CD8-positive, alpha-beta T cell (primary cell): ENCODE measurements at places on chromosomes 6 and 20.
A peak's percentile ranks its signal among the peaks of the same experiment; 100 is the strongest.

GRCh38 chr20:3818155-3819151, 1.9 kb upstream of the AP5S1 start:
- DNase-seq = no peak

DNA sequence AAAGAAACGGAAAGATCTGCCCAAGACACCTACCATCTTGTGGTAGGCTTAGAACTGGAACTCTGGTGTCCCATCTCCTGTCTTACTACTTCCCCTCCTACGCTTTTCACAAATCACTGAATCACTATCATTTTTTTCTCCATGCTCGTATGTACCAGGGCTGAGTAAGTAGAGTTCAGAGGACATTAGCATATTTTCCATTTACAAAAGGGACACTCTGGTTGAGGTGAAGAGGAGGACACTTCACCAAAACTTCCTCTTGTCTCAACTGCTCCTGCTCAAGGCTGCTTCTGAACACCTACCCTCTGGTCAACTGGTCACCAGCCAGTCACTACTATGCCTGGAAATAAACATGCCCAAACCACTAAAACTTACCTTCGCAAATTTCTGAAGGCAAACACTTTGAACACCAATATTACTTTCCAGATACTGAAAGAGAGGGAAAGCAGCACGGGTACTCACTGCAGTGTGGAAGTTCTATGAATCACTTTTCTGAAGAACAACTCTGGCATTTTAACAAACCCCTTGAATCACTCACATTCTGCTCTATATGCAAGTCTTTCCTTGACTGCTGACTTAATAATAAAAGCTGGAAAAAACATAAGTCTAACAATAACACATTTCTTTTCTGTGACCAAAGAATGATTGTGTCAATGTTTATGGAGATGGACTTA, 123.3 kb downstream of the INSM1 start:
- DNase-seq = no peak

DNA sequence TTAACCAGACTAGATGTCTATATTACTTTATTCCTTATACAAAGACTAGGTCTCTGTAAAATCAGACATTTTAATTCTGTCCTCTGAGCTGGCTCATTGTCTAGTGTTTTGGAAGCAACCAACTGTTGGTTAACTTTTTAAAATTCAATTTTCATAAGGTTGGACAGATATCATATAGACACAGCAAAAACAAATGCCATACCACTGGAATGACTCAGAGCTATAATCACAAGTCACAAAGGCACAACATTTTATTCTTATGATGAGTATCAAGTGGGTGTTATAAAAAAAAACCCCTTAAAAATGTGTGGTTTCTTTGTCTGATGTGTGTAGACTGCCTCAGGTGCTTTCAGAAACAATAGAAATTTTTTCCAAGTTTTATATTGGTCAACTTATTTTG, 296.2 kb upstream of the MARCKS start:
- no peak for DNase-seq

- no peak for DNase-seq
Observed at GRCh38 chr6:6907286-6907685, 200.5 kb upstream of the RREB1 start.

DNA sequence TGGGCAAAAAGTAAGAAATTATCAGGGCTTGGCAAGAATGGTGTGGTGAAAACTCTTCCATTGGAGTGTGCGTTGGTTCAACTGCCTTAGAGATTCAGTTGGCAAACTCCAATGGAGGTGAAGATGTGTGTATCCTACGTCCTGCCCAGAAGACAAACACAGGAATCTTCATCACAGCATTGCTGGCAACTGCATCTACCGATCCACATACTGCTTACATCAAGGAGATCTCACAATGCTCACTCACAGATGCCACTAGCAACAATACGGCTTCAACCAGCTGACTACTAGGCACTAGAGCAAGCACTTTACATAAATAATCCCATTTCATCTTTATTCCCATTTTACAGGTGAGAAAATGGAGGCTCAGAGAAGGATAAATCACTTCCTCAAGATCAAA, 10.0 kb upstream of the SPO11 start:
- DNase-seq = no peak

DNA sequence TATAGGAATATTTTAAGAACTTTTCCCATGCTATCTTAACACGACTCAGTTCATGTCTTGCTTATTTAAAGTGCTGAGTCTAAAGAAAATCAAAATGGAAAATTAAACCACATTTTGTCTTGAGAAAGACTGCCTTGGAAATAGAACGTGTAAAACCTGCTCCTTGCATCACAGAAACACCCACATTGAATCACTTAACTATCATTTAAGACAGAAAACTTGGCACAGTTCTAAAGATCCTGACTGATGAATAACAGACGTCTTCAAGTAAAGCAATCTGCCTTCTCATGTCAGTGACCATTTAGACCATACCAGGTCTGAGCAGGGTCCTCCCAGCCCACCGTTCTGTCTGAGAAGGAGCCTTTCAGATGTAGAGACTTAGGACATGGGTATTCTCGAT, 7.4 kb downstream of the PERP start:
- no peak for DNase-seq

DNA sequence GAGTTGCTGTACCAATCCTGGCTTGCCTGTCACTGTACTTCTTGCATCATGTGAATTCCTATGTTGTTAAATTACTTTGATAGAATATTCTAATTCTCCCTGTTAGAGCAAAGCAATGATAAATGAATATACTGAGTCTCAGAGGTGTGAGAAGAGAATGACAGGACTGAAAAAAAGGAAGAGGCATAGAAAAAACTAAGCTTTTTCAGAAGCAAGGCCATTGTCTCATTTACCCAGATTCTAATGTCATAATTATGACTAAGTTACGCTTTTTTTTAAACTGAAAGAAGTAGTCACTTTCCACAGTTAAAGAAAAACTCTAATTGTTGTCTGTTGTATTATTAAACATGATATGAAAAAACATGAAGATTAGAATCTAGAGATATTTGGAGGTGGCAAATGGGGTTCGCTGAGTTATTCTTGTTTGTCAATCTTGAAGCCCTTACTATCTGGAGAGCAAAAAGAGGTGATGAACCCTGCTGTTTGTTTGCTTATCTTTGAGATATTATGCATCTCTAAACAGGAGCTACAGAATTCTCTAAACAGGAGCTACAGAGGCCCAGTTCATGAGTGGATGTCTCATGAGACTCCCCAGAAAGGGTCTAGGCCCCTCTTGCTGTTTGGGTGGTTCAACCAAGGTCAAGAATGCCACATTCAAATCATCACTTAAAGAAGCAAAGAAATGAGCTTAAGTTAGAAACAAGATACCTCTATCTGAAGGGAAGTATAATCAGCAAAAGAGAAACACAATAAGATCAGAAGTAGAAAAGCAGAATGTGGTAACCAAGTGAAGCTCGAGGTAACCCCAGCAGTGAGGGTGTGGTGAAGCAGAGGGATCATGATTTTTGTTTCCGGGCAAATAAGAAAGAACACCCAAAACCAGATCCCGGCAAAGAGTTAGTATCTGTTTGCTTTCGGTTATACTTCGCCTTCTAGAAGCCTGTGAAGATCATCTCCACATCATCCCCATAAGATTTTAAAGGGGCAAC, 33.3 kb upstream of the THEMIS start:
- DNase-seq = peak; percentile 73

DNA sequence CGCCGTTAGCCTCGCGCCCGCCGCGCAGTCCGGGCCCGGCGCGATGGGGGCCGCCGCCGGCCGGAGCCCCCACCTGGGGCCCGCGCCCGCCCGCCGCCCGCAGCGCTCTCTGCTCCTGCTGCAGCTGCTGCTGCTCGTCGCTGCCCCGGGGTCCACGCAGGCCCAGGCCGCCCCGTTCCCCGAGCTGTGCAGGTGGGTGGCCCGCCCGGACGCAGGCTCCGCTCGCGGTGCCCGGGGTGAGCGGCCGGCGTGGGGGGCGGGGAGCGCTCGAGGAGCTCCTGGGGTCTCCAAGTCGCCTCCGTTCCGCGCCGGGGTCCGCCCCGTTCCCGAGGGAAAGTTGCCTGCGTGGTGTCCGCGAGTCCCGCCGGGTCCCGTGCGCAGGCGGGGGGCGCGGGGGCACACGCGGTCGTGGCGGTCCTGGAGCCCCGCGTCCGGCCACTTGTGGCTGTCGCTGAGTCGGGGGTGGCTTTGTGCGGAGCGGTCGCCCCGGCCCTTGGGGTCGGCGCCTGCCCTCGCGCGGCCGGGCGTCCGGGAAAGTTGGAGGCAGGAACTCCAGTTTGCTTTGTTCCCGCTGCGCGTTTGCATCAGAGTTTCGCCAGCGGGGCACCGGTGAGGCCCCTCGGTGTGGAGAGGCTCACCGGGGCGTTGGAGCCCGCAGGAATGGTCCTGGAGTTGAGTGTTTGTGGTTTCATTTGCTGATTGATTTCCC, 476 bp downstream of the IGF2R start:
- no peak for DNase-seq

DNA sequence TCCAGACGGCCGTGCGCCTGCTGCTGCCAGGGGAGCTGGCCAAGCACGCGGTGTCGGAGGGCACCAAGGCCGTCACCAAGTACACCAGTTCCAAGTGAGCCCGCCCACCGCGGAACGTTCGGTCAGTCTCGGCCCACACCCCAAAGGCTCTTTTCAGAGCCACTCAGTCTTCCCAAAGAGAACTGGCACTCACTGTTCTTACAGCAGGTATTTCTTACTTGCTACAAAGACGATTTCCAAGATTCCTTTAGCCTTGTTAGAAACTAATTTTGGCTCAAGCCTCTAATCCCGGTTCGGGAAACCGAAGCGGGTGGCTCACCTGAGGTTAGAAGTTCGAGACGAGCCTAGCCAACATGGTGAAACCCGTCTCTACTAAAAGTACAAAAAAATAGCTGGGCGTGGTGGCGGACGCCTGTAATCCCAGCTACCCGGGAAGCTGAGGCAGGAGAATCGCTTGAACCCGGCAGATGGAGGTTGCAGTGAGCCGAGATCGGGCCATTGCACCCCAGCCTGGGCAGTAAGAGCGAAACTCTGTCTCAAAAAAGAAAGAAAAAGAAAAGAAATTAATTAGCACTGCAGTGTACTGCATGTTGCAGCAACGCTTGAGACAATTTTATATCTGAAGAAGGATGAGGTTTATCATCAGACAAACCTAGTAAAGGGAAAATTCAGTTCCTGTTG, 73.1 kb downstream of the OR2B2 start:
- peak; percentile 22 for DNase-seq

DNA sequence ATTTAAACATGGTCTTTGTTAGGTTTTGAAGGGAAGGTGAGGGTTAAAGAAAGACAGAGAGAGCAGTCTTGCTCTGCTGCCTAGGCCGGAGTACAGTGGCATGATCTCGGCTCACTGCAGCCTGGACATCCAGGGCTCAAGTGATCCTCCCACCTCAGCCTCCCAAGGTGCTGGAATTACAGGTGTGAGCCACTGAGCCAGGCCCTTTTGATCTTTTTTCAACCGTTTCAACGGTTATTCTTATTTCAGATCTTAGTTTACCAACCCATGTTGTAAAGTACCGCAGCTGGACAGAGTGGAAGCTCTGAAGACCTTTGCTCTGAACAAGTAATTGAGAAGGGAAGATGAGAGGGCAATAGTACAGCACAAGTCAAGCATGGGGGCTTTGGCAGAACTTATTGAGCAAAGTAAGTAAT, 1.2 kb upstream of the SRPK1 start:
- DNase-seq = no peak

DNA sequence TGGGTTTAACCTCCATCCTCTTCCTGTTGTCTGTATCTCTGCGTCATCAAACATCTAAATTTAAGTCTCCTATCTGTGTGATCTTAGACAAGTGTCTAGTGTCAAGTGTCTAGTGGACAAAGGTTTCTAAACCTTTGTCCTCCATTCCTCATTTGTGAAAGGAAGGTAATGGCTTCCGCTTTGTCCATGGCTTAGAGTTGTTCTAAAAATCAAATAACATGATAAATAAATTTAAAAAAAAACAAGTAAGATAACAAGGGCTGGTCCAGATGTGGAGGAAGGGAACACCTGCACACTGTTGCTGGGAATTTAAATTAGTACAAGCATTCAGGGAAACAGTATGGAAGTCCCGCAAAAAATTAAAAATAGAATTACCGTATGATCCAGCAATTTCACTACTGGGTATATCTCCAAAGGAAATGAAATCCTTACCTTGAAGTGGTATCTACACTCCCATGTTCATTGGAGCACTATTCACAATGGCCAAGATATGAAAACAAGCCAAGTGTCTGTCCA, 17.6 kb upstream of the SERPINB1 start:
- no peak for DNase-seq

DNA sequence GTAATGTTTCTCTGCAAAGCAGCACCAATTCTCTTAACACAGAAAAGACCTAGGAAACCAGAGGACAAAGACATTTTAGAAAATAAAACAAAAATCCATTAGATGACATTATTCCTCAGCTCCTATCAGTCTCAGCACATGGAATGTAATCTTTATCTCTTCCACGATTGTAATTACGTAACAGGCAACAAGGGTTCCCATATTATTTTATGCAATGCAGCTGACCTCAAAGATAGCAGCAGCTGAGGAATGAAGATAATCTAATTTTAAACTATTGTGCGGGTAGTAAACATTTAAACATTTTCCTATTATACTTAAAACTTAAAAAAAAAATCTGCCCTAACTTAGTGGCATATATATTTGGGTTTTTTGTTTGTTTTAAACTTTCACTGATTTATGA, 33.0 kb upstream of the PTCHD4 start:
- DNase-seq = no peak
